ENCODE measurements at places on chromosomes 7 and 10. TPM values are rescaled to one million over a fixed set of nuclear protein-coding genes. Genes with fewer than 3 reads are reported as not detected.

PLPP4 gene
- 0.07 TPM for polyA plus RNA-seq

PLEKHA1 gene
- 17.4 TPM for polyA plus RNA-seq

NPY gene
- polyA plus RNA-seq, result 35.7 TPM

UNCX gene
- not detected for polyA plus RNA-seq

KCNIP2 gene
- 1.8 TPM for polyA plus RNA-seq

MMP21 gene
- polyA plus RNA-seq, result 0.35 TPM

PVRIG gene
- not detected for polyA plus RNA-seq

PON1 gene
- 0.61 TPM for polyA plus RNA-seq

NRG3 gene
- 0.59 TPM for polyA plus RNA-seq

RARRES2 gene
- polyA plus RNA-seq, result 184 TPM

CASP2 gene
- 4.2 TPM for polyA plus RNA-seq

CPEB3 gene
- polyA plus RNA-seq, result 2.5 TPM

ZNF467 gene
- polyA plus RNA-seq, result 15.3 TPM

ANKRD61 gene
- not detected for polyA plus RNA-seq

MRLN gene
- polyA plus RNA-seq, result 30.5 TPM

GCK gene
- 6.9 TPM for polyA plus RNA-seq

MLXIPL gene
- 146 TPM for polyA plus RNA-seq

GPR26 gene
- not detected for polyA plus RNA-seq

CXCL12 gene
- 35.9 TPM for polyA plus RNA-seq

PALD1 gene
- polyA plus RNA-seq, result 6.2 TPM

CNNM1 gene
- polyA plus RNA-seq, result 0.53 TPM

PPP1R17 gene
- not detected for polyA plus RNA-seq

PPP1R3C gene
- 5.8 TPM for polyA plus RNA-seq

TAS2R4 gene
- polyA plus RNA-seq, result 0.76 TPM

TMEM139 gene
- 14.4 TPM for polyA plus RNA-seq

BTBD16 gene
- polyA plus RNA-seq, result 0.34 TPM

GIMAP7 gene
- polyA plus RNA-seq, result 8.4 TPM

SPDYE1 gene
- polyA plus RNA-seq, result not detected

TRAPPC14 gene
- polyA plus RNA-seq, result 32.1 TPM

TRRAP gene
- polyA plus RNA-seq, result 10.2 TPM

All from pancreas (tissue), 10 donors.